ENCODE measurements at places on chromosomes 7 and 10.

- peak; percentile 54 for DNase-seq
These were observed 255.3 kb downstream of the ELFN1 start for GRCh38 chr7:1925349-1925748.

- DNase-seq = peak; percentile 41
These were observed 1.2 kb downstream of the GET4 start for GRCh38 chr7:877312-878232.

GRCh38 chr7:44563171-44563679 lies 10.5 kb downstream of the DDX56 start:
- no peak for DNase-seq

- DNase-seq = no peak
These were observed 267.4 kb downstream of the RNLS start for GRCh38 chr10:88315755-88316154.
